ENCODE measurements at places on chromosomes 1 and 21.
A peak's percentile ranks its signal among the peaks of the same experiment; 100 is the strongest.

DNA sequence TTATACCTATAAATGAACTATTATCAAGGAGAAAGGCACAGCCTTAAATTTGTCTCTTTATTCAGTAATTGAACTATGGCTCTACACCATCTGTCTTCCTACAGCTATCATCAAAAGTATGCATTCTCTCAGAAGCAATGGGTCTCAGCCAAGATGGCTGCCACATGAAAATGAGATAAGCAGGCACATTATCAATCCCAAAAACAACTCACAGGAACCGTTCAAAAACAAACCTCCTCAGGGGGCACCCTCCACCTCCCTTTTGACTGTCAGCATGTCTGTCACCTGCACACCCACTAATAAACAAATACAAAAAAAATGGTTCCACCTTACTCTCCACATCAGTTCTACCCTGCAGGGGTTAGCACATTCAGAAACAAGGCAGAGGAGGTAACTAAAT is 23.6 kb downstream of the KIAA0319L start:
- H3K4me1 ChIP-seq = peaks cover under 1% of the 10 kb centered on the region
- peaks cover 25% of the 10 kb centered on the region for H3K36me3 ChIP-seq
- H3K27ac ChIP-seq = no peak overlapping the region
- H3K4me3 ChIP-seq = no peak overlapping the region
- H3K27me3 ChIP-seq = no peaks in the 10 kb centered on the region

DNA sequence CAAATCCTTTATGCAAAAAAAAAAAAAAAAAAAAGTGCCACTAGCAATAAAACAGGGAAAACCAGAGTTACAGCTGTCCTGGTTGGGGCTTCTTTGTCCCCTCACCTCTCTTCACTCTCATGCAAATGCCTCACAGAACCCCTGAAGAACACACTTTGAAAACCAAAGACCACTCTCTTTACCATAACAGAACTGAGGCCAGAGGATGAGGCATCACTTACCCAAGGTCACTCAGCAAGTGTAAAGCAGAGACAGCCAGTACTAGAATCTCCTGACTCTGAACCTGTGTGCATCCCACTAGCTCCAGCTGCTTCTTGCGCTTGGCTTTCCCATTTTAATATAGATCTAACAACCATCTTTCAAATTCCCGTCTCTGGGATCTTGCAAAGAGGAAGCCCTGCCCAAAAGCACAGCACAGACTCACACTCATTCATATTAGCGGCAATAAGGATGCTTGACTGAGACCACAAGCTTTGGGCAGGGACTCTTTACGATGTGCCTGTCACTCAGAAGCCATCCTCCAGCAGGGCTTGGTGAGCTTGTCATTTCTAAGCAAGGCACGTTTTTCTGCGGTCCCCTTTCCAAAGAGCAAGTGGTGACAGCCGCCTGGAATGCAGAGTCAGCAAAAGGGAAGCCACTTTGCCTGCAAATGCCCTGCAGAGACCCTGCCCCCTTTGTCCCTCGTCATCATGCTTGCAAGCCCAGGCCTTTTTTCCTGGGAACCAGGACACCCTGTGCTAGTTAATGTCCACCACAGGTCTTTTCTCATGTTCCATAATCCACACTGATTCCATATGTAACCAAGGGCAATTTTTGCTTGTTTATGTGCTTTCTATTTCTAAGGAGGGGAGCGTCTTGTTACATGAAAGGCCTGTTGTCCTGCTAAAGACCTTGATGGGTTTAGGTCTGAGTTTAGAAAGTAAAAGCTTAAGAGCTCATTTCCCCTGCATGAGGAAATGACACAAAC is 76.5 kb upstream of the NFIA start:
- DNase-seq = peak; percentile 42
- H3K36me3 ChIP-seq = no peaks in the 10 kb centered on the region
- H3K27me3 ChIP-seq = no peaks in the 10 kb centered on the region

GRCh38 chr1:228032041-228032440 is 25.2 kb downstream of the WNT3A start:
- H3K27ac ChIP-seq = no peak overlapping the region
- peaks cover 2% of the 10 kb centered on the region for H3K4me1 ChIP-seq
- no peak overlapping the region for H3K4me3 ChIP-seq

DNA sequence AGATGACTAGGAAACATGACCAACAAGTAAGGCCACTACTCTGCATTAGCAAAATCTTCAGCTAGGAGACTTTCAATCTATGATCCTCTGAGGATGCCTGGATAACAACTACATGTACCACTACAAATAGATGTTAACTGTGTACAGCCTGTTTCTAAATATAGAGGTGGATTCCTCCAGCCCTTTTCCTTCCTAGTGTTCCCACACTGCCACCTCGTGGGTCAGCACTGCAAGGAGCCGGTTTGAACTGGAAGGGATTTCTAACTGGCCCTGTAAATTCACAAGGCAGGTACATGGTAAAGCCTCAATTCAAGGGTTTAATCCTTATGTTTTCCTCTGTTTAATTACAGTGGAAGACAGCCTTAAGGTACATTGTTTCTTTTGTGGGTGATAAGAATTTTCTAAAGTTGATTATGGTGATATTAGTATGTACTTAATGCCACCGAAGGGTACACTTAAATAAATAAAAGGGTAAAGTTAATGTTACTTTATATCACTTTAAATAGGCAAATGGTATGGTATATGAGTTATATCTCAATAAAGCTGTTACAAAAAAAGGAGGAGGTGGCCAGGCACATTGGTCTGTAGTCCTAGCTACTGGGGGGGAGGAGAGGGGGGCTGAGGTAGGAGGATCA is 14.4 kb downstream of the SMYD3 start:
- DNase-seq = peak; percentile 56
- H3K27ac ChIP-seq = no peak overlapping the region
- no peak overlapping the region for H3K4me3 ChIP-seq

DNA sequence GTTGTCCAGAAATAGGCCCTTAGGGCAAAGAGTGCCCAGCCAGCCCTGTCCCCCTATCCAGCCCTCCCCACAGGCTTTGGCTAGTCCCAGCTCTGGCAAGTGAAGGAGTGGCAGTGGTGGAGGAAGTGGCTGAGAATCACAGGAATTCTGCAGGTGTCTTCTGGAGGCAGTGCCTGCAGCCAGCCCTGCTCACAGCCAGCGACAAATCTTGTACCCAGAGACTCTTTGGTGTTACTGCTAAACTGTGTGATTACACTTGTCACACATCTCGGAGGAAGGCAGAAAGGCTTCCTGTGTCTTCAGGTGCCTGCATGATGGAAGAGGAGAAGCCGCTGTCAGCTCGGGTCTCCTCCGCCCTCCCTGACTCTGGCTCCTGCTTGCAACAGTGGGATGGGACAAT is 71.6 kb upstream of the GRIK3 start:
- H3K4me3 ChIP-seq = no peak overlapping the region
- H3K27ac ChIP-seq = no peak overlapping the region
- no peak for DNase-seq
- H3K27me3 ChIP-seq = peaks cover 3% of the 10 kb centered on the region
- no peaks in the 10 kb centered on the region for H3K4me1 ChIP-seq
